ENCODE measurements at places on chromosomes 1 and 21.

- DNase-seq: no peak
Observed at GRCh38 chr1:234212764-234213657, 160.2 kb upstream of the COA6 start.

GRCh38 chr1:110106013-110106941 is 6.0 kb upstream of the UBL4B start:
- DNase-seq: peak; percentile 34

- no peak for DNase-seq
Observed at GRCh38 chr1:37722181-37723071, 30.1 kb downstream of the CDCA8 start.

GRCh38 chr1:101451888-101452287 is 215.1 kb downstream of the S1PR1 start:
- DNase-seq: no peak

GRCh38 chr1:110636149-110636935 is 30.2 kb upstream of the KCNA2 start:
- DNase-seq: no peak

GRCh38 chr1:165356876-165357275 is 361 bp upstream of the LMX1A start:
- DNase-seq: no peak

DNA sequence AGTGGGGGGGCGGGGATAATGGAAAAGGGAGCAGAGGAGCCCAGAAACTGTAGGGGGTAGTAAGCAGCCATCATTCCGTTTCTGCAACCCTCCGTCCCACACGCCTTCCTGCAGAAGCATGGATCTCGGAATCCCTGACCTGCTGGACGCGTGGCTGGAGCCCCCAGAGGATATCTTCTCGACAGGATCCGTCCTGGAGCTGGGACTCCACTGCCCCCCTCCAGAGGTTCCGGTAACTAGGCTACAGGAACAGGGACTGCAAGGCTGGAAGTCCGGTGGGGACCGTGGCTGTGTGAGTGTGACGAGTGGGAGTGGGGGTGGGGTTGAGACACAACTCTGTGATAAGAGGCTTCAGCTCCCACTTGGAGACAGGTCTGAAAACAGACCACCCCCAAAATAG is 706 bp downstream of the CREB3L4 start:
- DNase-seq: no peak

GRCh38 chr1:248611883-248612414 is 14.4 kb upstream of the OR2T10 start:
- no peak for DNase-seq

DNA sequence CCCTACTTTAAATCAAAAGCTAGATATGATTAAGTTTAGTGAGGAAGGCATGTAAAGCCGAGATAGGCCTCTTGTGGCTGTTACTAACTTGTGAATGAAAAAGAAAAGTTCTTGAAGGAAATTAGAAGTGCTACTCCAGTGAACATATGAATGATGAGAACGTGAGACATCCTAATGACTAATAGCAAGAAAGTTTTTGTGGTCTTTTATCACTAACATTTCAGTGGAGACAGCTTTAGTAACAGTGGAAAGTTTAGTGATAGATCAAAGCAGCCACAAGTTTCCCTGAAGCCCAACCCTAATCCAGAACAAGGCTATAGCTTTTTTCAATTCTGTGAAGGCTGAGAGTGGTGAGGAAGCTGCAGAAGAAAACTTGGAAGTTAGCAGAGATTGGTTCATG is 73.6 kb upstream of the LRRC8B start:
- DNase-seq: no peak

- DNase-seq: no peak
Observed at GRCh38 chr1:238914346-238914745, 472.0 kb upstream of the CHRM3 start.

Data from NCI-H1930 (cell line).